ENCODE measurements at places on chromosomes 2 and 18.

DNA sequence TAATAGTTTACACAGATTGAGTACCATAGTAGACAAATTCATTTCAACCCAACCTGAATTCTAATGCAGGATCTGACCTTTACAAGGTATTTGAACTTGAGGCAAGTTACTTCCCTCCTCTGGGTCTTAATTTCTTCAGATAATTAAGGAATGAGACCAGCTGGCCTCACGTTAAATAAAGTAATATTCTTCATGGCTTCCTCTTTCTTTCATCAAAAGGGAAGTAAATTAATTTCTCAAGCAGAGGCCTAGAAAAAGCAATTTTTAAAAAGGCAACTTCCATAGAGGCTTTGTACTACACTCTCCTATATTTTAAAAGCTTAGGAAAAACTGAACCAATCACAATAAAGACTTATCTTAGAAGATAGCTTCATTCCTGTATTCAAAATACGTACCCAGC lies 109.2 kb downstream of the EXOC6B start:
- DNase-seq = no peak

DNA sequence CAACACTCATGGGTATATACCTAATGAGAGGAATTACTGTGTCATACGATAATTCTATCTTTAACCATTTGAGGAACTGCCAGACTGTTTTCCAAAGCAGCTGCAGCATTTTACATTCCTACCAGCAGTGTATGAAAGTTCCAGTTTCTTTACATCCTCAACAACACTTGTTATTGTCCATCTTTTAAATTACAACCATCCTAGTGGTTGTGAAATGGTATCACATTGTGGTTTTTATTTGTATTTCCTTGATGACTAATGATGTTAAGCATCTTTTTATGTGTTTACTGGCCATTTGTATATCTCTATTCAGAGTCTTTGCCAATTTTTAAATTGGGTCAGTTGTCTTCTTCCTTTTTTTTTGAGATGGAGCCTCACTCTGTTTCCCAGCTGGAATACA lies 4.0 kb upstream of the CKAP2L start:
- DNase-seq = peak; percentile 17

DNA sequence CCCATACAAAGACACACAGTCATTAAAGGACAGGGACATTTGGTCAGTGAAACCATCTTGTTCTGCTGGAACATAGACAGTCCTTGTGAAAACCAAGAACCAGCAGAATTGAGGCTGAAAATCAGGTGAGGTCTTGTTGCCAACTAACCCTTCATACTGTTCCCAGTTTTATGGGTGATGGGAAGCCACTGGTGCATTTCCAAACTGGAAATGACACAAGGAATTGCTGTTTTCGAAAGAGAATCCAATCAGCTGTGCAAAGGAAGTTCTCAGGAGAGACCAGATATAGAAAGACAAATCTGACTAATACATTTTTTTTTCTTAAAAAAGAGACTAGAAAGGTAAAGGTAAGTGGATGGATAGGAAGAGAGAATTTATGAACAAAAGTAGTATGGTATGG lies 948.2 kb downstream of the TSN start:
- DNase-seq = no peak

DNA sequence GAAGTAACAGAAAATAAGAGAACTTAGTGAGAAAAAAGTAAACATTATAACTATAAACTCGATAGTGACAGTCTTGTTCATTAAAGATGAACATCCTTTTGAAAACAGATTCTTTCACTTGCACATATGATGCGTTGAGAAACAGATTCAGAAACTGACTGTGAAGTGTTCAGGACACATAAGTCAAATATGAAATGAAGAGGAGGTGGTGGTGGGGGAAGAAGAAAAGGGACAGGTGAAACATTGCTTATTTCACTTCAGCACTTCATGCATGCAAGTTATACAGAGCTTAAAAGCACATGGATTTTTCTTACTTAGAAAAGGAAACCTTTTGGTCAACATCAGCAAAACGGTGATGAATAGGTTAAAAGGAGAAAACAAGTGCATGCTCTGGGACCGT lies 42.5 kb downstream of the STAT4 start:
- no peak for DNase-seq

DNA sequence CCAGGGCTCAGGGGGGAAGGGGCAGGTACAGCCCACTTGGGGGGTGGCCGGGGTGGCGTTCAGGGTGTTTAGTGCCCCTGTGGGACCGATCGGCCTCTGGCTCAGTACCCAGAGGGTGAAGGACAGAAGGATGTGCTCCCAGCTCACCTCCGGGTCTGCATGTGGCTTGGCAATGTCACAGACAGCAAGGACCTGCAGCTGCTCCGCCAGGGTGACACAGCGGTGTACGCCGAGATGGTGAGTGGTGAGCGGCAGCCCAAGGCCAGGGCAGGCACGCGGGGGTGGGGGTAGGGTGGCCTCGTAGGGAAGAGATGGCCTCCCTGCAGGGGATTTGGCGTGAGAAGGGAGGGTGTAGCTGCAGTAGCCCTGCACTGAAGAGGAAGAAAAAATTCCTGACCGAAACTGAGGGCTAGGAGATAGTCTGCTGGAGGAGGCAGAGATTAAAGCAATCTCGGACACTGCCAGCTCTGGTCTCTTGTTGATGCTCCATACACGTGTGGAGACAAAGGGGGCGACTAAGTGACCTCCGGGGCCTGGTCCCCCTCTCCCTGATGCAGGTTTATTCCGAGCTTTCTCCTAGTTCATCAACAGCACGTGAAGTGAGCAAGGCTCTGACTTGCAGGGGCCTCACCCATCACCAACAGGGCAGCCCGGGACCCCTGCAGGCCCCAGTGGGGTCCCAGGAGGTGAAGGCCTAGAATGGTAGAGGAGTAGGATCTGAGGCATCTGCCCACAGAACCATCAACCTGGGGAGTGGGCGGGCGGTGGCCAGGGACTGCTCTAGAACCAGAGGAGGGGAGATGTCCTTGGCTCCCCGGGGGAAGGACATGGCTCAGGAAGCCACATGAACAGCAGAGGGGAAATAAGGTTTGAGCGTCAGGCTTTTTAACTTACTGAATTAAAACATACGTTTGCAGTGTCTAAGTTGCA lies 45.4 kb downstream of the FER1L5 start:
- DNase-seq = no peak

DNA sequence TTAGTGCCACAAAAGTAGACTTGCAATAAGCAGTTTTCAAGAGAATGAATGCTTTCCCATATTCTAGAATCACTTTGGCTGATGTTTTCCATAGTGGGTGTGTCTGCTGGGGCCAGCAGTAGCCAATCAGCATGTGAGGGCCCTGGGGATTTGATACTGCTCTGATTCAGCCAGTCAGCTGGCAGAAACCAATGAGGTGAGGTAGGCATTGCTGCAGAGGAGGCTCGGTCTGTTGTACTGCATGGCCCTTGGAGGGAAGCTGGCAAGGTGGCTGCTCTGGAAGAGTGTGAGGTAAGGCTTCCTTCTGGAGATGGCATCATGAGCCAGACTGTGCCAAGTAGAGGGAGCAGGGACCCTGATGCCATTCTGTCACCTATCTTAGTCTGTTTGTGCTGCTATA lies 22.7 kb downstream of the TMEM87B start:
- no peak for DNase-seq

GRCh38 chr2:7801212-7801611 lies 880.6 kb upstream of the ID2 start:
- DNase-seq = no peak

- DNase-seq = peak; percentile 81
Observed at GRCh38 chr2:174972924-174973323, 32.3 kb downstream of the CHN1 start.

DNA sequence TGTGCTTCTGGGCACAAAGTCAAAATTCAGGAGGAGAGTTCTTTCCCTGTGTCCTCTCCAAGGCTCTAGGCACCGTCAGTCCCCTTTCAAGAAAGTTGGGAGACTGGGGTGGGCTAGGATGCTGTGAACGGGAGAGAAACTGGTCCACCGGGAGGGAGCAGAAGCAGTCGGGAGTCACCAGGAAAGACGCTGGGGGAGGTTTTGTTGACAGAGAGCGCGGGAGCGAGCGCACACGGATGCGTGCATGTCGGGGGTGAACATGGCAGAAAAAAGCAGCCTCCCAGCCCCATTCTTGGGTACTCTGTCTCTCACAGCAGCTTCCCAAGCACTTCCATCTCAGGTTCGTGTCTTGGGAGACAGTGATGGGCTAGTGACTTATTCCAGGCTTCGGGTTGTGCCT lies 97.1 kb upstream of the PXDN start:
- DNase-seq = no peak

DNA sequence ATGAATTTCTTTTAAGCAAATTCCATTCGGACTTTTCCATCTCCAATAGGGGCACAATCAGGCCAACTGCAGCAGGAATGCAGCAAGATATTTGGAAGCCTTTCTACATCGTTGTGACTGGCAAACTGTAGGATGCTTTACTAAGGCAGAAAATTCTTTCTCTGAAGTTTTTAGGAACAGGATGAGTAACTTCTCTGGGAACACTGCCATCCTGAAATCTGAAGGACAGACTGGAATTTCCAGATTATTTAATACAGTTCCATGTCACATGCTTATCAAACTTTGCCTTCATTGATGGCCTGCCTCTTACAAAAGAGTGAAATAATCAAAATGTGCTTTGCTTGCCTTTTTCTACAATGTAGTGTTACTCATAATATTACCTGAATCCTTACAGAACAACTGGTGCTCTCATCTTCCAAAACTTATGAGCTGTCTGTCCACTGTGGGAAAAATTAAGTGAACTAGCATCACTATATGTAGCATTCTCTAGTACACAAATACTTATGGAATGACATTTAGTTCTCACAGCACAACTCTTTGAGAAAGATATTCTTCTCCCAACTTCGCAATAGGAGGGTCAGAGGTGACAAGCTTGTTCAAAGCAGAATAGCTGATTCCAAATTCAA lies 32.0 kb upstream of the MAP2 start:
- peak; percentile 19 for DNase-seq

GRCh38 chr2:151640087-151640486 lies 94.2 kb downstream of the NEB start:
- DNase-seq = no peak

GRCh38 chr2:230735884-230736283 lies 23.2 kb downstream of the CAB39 start:
- DNase-seq = no peak

DNA sequence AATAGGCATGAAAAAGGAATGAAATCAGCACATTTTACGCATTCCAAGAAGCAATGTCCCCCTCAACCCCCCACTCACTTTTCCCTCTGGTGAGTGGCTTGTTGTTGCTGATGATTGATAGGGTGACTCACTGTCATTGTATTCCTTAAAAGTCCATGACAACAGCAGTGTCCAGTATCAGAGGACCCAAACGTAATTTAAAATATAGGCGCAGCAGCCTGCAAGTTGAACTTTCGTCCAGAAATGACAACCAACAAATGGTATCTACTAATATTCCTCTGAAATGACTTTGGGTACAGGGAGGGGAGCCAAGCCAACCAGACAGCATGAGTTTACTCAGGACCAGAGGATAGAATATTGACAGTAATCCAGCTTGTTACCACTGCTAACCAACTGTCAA lies 182.9 kb upstream of the SIX3 start:
- no peak for DNase-seq

GRCh38 chr2:24926602-24927252 lies 6.7 kb upstream of the ADCY3 start:
- no peak for DNase-seq

- no peak for DNase-seq
Observed at GRCh38 chr2:183035298-183035953, 2.8 kb downstream of the NCKAP1 start.

DNA sequence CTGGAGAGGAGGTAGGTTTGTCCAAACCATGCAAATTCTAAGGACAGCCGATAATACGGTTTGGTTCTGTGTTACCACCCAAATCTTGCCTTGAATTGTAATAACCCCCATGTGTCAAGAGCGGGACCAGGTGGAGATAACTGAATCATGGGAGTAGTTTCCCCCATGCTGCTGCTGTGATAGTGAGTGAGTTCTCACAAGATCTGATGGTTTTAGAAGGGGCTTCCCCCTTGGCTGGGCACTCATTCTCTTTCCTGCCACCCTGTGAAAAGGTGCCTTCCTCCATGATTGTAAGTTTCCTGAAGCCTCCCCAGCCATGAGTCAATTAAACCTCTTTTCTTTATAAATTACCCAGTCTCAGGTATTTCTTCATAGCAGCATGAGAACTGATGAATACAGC lies 295.2 kb downstream of the NBAS start:
- no peak for DNase-seq

DNA sequence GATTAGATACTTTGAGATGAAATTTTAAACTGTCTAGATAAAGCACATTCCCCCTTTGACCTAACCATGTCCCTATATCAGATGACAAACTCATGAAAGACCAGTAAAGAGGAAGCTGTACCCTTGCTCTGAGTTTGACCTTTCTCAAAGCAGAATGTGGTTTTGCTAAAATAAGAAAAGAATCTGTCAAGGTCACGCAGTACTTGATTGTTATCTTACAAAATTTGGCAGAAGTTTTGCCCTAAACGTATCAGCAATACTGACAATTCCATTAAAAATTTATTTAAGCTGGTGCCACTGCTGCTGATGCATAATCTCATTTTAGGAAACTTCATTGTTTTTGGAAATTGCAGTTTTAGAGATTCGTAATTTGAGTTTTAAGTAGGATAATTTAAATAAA lies 31.2 kb upstream of the GALM start:
- no peak for DNase-seq

DNA sequence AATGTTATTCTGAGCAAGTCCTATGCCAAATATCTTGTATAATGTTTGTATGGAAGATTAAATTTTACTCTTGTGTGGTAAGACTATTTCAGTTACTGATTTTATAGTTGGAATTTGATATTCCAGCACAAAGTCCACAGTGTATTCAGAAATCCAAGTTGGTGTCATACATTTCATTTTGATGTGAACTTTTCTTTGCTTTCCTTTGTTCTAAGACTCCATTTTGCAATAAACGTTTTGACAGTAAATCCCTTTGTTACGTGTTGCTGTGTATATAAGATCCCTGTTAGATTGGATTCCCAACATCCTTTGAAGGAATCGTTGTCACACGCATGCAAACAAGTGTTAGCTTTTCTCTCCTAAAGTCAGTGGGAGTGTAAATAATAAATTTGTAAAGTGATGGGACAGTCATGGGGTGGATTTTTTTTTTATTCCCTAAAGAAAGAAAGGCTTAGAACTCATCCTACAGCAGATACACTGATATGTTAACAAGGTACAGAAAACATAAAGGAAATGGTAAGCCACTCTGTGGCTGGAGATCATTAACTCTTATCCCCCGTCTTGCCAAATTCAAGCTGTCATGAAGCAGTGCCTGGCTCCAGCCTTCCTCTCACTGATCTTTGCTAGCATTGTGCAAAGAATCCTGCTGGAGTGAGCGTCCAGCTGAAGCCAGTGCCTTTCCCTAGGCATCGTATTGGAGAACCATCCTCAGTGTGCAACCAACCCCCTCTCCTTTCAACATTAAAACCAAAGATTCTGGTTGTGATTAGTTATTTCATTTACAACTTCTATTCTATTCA lies 127.6 kb upstream of the CDCA7 start:
- DNase-seq = no peak

DNA sequence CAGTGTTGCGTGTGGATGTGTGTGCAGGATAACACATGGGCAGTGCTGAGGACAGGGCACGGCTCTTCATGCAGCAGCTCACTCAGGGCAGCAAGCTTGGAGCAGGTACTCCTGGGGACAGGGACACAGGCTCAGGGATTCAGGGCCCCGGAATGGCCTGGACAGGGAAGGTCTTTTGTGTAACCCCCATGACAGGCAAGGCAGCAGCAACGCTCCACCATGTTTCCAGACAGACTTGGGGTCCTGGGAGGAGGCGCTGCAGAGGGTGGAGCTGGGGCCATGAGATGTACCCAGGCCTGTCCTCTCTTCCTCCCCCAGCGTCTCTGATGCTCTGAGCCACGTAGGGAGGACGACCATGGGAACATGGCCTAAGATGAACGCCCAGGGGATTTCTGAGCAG lies 58.3 kb downstream of the ADNP2 start:
- no peak for DNase-seq

All from SW 1271 (cell line).